ENCODE measurements at places on chromosomes 11 and 22. TPM values are rescaled to one million over a fixed set of nuclear protein-coding genes. Genes with fewer than 3 reads are reported as not detected.
A peak's percentile ranks its signal among the peaks of the same experiment; 100 is the strongest.

NPAS4 gene
- total RNA-seq = 0.06 TPM

GAB4 gene
- not detected for total RNA-seq

NCF4 gene
- total RNA-seq = 14.1 TPM

MOGAT2 gene
- total RNA-seq = not detected

DNA sequence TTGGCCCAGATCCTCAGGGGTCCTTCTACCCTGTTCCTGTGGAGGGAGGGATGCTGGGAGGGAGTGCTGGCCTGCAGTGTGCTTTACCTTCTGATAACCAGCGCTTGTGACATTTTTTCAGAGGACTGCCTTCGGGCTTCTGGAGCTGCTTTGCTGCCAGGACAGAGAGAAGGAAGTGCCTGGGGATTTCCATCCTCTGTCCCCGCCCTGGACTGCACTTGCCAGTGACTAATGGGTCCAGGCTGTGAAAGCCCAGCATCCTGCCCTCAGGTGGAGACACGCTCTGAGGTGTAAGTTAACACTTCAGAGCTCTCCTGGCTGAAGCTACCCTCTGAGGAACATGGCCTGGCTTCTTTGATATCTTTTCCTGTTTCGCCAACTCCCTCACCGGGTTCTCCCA lies 158.7 kb upstream of the SYT13 start:
- DNase-seq = no peak

DNA sequence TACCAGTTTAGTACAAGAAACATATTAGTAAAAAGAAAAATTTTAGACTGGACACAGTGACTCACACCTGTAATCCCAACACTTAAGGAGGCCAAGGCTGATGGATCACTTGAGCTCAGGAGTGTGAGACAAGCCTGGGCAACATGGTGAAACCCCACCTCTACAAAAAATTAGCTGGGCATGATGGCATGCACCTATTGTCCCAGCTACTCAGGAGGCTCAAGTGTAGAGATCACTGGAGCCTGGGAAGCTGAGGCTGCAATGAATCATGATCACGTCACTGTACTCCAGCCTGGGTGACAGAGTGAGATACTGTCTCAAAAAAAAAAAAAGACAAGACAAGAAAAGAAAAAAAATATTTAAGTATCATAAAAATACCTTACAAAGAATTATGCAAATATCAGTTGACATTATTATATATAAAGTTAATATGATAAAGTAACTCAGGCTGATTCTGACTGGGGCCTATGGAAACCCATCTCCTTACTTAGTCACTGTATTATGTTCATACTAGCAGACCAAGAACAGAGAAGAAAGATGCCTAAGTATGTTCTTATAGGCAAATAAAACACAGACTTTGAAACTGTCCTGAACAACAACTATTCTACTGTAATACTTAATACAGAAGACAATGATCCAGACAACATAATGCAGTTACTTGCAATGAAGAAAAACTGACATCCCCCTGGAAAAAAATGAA lies 27.3 kb downstream of the FAM168A start:
- no peak for DNase-seq

DNA sequence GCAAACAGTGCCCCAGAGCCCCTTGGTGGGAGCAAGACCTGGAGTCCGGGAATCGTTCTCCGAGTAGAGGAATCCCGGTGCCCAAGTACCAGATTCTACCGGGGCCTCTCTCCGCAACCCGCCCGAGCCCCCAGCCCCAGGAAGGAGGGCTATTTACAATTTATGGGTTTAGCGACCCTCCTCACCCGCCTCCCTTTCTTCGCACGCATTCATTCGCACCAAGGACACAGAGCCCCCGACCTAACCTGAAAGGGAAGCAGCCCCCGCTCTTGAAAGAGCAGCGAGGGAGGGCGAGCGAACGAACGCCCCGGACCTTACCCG lies 628 bp downstream of the LRP4 start:
- peak; percentile 16 for DNase-seq

- DNase-seq = no peak
Observed at GRCh38 chr11:94586978-94587377, 19.8 kb downstream of the PIWIL4 start.

DNA sequence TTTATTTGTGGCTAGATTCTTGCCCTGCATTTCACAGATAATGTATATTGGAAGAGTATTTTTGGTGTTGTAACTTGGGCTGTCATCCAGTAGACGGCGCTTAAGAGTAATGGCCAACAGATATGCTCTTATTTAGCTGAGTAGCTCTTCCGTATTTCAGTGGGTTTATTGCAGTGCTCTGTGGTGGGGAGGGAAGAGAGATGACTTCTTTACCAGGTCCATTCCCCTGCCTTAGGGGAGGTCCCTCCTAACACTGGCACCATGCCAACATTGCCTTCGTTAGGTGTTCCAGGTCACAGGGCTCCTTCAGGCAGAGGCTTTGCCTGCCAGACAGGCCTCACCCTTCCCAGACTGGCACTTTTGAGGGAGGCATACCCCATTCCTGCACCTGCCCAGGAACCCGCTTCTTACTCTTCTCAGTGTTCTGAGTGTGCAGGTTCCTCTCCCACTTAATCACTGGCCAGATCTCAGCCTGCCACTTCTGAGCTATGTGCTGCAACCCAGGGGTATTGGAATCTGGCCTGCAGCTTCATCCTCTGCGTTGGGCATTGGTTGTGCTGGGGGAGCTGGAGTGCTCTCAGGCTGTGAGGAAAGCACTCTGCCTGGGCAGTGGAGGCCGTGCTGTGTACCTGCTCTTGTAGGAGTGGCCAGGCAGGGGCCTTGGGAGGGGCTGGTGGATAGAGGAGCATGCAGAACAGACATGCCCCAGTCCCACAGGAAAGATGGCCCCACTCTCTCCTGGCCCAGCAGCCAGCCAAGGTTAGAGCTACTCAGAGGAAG lies 29.4 kb upstream of the SLN start:
- peak; percentile 31 for DNase-seq

GRCh38 chr11:118851970-118852369 lies 31.7 kb upstream of the CXCR5 start:
- DNase-seq = no peak

DNA sequence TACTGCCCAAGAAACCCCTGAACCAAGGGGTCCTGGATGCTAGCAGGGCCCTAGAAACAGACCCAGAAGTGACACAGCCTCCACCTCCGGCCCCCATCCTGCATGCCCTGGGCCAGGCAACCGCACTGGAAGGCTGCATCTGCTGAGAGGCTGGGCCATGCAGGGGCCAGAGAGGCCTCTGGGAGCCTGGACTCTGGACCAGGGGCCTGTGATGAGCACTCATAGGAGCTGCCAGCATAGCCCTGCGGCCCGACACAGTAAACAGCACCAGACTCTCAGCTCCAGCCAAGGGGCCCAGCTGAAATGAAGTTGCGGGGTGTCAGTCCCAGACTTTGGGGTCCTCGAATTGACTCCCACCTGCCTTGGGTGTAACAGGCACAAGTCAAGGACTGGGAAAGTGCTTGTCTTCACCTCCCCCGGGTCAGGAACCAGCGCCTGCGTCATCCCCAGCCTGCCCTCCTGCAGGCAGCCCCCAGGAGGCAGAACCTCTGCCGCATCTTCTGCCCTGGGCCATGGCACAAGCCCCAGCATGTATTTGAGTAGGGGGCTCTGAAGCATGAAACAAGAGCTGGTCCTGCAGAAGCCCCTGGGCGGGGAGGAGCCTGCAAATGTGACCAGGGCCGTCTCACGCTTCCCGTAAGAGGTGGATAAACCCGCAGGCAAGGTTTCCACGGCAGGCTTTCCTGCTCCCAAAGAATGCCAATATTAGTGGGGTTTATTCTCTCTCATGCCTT lies 25.2 kb upstream of the CCND1 start:
- DNase-seq = no peak

Measured in lung (tissue), 17 donors.